ENCODE measurements at places on chromosomes 3 and 15. TPM values are rescaled to one million over a fixed set of nuclear protein-coding genes. Genes with fewer than 3 reads are reported as not detected.

Gene SLC2A2
- total RNA-seq, result not detected

Gene LEO1
- 46.8 TPM for total RNA-seq

Gene ZNF860
- 3.6 TPM for total RNA-seq

Gene FOXB1
- total RNA-seq, result not detected

Gene EFHB
- 0.23 TPM for total RNA-seq

Gene ZNF619
- total RNA-seq, result 5.0 TPM

Gene ULK3
- 35.5 TPM for total RNA-seq

Gene STRA6
- total RNA-seq, result 45.8 TPM

Gene KCNMB2
- not detected for total RNA-seq

Gene TMCO5A
- not detected for total RNA-seq

Gene CLRN1
- not detected for total RNA-seq

Gene SKOR1
- total RNA-seq, result 1.1 TPM

Gene PIERCE2
- 1.1 TPM for total RNA-seq

Gene ACTRT3
- 0.72 TPM for total RNA-seq

Gene SH3GL3
- 3.7 TPM for total RNA-seq

Gene RYR3
- not detected for total RNA-seq

Gene TTC21A
- 3.9 TPM for total RNA-seq

Gene C3orf52
- 5.1 TPM for total RNA-seq

Gene CD200
- total RNA-seq, result 0.91 TPM

Gene IREB2
- 13.5 TPM for total RNA-seq

Gene MRAS
- 6.8 TPM for total RNA-seq

Gene PLCH1
- 0.29 TPM for total RNA-seq

Gene ZNF80
- not detected for total RNA-seq

Gene TM6SF1
- not detected for total RNA-seq

Gene DUOX2
- total RNA-seq, result 0.08 TPM

Gene SERINC4
- 0.08 TPM for total RNA-seq

Gene HERC2
- total RNA-seq, result 38.7 TPM

Gene ANKUB1
- total RNA-seq, result not detected

Gene AP3B2
- 3.0 TPM for total RNA-seq

Gene IGF2BP2
- total RNA-seq, result 115 TPM

Gene SIAH2
- total RNA-seq, result 47.8 TPM

Gene FGF7
- 0.66 TPM for total RNA-seq

Gene ALDH1L1
- total RNA-seq, result 0.11 TPM

Gene IL16
- 1.6 TPM for total RNA-seq

Gene LRCH3
- 24.5 TPM for total RNA-seq

Gene TEX9
- total RNA-seq, result 5.2 TPM

Gene CYP1A1
- 3.5 TPM for total RNA-seq

Gene ZPLD1
- total RNA-seq, result 0.21 TPM

Gene CNTN6
- total RNA-seq, result 0.11 TPM

Gene TGFBR2
- 21.6 TPM for total RNA-seq

Gene FBXO22
- total RNA-seq, result 70.1 TPM

Gene FAM107A
- total RNA-seq, result not detected

Gene CHL1
- 0.13 TPM for total RNA-seq

Gene TRAT1
- total RNA-seq, result not detected

Gene IGDCC3
- 0.08 TPM for total RNA-seq

Gene SLC24A5
- total RNA-seq, result not detected

Gene KLHL24
- total RNA-seq, result 15.1 TPM
